ENCODE measurements at places on chromosomes 1 and 21. TPM values are rescaled to one million over a fixed set of nuclear protein-coding genes. Genes with fewer than 3 reads are reported as not detected.

TTC24 gene
- total RNA-seq, result 0.58 TPM

SPATA46 gene
- not detected for total RNA-seq

RPS6KA1 gene
- 32.4 TPM for total RNA-seq

AMPD1 gene
- total RNA-seq, result 22.7 TPM

SPRR2B gene
- not detected for total RNA-seq

INKA2 gene
- 10.5 TPM for total RNA-seq

Measured in metanephros (tissue), 2 donors.